Naive thymus-derived CD4-positive, alpha-beta T cell (primary cell): ENCODE measurements at places on chromosomes 11 and 22.

DNA sequence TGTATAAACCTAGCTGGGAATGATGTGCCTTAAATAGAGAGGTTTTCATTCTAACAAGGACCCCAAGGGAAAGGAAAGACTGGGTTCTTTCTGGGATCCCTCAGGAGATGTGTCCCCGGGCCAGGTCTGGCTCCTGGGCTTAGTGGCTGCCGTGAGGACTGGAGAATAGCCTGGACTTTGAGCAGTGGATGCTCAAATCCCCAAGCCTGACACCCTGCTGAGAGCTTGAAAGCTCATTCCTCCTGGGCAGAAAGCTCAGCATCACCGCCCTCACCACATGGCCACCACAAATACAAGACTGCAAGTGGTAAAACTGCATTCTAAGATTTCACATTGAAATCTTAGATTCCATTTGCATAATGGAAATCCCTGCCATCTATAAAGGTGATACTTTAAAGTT is 79.4 kb upstream of the NARS2 start:
- no peak for DNase-seq

GRCh38 chr22:21702700-21703683 is 32.6 kb downstream of the YPEL1 start:
- DNase-seq = no peak

- no peak for DNase-seq
Observed at GRCh38 chr22:30192427-30192826, 54.1 kb downstream of the LIF start.

DNA sequence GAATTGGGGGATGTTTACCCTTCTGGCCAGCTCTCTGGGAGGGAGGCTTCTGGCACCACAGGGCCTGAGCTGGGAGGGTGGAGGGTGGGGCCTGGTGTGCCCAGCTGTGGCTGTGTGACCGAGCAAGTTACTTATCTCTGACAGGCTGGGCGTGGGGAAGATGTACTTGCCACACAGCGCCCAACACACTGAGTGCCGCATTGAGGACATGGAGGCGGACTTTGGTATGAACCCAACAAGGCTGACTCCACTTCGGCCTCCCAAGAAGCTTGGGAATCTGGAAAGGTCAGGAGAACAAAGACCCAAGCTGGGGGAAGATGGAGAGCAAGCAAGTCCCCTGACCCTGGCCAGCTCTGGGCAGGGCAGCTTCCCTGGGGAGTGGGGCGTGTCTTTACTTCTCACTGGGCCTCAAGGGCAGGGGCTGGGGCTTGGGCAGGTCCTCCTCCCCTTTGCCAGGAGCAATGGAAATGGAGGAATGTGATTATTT is 2.4 kb upstream of the MGAT3 start:
- DNase-seq = no peak

DNA sequence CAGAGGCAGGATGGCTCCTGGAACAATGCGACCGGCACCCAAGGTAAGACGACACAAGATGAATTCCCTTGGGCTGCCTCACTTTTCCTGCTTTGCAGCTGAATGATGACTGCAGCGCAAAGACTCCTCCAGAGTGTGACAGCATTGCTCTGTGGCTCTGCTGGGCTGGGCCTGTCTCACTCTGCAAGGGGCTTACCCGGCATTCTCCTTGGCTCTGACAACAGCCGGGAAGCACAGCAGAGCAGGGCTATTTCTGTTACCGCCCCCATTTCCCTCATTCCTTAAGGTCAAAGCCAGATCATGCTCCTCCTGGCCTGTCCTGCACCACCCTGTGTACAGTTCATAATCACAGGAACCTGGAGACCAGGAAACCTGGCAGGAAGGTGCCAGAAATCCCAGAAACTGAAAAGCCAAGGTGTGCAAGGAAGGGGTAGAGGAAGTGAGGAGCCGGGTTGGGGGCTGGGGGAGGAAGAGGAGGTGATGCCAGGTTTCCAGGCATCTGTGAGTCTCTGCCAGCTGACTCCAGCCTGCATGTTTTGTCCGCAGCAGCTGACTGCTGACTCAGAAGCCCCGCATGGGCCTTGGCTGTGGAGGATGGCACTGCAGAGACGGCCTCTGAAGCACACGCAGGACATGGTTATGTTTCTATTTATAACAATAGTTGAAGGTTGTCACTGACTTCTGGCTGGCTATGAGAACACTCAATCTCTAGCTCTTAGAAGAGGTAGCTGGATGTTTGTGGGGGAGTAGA is 113.6 kb downstream of the MICAL3 start:
- no peak for DNase-seq

- no peak for DNase-seq
Observed at GRCh38 chr22:37197451-37198257, 9.6 kb upstream of the C1QTNF6 start.

DNA sequence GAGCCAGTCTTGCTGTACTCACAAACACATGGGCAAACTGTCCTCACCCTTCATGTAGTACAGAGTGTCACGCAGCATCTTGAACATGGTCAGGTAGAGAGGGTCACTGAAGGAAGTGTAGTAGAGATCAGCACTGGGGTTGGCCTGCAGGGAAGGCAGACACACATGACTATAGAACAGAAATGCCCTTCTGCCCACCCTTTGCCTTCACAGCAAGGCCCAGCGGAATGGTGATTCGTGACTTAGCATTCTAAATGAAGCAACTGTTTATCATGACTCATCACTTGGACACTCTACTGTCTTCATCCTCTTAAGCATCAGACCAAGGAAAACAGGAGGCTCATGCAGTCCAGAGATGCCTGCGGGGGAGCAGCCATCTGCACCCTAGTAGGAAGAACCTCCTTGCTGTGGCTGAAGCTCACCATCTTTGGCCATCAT is 33.4 kb downstream of the SERPIND1 start:
- no peak for DNase-seq

- DNase-seq = no peak
Observed at GRCh38 chr22:32338757-32339156, 18.9 kb upstream of the RFPL3 start.

DNA sequence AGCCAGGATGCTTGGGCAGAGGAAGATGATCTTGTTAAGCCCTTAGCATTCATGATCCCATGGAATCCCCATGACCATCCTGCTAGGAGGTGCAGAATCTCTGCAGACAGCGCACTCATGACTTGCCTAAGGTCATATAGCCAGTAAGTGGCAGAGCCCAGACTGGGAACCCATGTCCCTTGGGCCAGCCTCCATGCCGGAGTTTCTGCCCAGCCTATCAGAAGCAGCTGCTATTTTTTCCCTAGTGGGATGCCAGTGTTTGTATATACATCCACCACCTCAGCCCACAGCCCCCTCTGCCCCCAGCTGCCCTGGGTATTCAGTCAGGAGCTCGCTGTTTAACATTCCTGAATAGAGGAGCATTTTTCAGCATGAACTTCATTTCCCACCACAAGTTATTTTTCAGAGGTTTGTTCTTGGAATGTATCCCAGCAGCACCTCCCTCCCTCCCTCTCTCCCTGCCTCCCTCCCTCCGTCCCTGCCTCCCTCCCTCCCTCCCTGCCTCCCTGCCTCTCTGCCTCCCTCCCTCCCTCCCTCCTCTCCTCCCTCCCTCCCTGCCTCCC is 34.4 kb upstream of the SUSD2 start:
- DNase-seq = no peak

DNA sequence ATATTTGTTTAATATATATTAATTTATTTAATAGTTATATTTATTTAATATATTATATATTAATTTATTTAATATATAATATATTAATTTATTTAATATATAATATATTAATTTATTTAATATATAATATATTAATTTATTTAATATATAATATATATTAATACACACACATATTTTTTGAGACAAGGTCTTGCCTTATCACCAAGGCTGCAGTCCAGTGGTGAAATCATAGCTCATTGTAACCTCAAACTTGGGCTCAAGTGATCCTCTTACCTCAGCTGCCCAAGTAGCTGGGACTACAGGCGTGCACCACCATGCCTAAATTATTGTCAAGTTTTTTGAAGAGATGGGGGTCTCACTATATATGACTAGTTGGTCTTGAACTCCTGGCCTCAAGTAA is 51.4 kb upstream of the DDI1 start:
- no peak for DNase-seq

- no peak for DNase-seq
Observed at GRCh38 chr11:65559951-65560537, 1.9 kb upstream of the LTBP3 start.

DNA sequence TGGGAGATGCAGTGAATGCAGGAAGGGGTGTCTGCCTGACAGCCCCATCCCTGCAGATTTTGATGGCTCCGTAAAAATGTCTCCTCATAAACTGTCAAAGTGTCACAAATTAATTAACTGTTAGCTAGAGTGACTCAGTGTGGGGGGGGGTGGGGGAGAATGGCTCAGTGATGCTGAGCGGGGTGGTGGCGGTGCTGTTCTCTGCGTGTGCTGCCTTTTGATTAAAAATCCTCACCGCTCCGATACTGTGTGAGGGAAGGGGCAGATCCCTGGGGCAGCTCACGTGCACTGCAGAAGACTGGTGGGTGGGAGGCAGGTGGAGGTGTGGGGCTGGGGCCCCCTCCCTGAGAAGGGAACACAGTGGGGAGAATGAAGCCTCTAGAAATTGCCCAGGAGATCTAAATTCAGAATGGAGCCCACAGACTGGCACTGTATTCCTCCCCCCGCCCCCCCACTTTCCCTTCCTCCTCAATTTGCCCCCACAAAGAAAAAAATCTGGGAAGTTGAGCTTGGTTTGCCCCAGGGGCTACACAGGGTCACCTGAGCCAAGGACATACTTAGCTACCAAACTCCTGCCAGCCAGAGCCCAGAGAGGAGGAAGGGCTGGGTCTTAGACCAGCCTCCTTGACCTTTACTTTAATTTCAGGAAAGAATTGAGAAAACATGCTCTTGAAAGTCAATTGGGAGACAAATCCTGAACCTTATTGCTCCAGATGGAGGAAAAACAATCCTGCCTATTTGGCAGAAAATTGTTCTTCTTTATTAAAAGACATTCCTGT is 39.8 kb downstream of the DRD2 start:
- no peak for DNase-seq

- no peak for DNase-seq
Observed at GRCh38 chr22:21628386-21629254, 1.2 kb downstream of the YDJC start.

- no peak for DNase-seq
Observed at GRCh38 chr11:104776501-104777170, 121.6 kb downstream of the CASP12 start.

GRCh38 chr11:41483956-41484355 is 24.5 kb upstream of the LRRC4C start:
- DNase-seq = no peak

DNA sequence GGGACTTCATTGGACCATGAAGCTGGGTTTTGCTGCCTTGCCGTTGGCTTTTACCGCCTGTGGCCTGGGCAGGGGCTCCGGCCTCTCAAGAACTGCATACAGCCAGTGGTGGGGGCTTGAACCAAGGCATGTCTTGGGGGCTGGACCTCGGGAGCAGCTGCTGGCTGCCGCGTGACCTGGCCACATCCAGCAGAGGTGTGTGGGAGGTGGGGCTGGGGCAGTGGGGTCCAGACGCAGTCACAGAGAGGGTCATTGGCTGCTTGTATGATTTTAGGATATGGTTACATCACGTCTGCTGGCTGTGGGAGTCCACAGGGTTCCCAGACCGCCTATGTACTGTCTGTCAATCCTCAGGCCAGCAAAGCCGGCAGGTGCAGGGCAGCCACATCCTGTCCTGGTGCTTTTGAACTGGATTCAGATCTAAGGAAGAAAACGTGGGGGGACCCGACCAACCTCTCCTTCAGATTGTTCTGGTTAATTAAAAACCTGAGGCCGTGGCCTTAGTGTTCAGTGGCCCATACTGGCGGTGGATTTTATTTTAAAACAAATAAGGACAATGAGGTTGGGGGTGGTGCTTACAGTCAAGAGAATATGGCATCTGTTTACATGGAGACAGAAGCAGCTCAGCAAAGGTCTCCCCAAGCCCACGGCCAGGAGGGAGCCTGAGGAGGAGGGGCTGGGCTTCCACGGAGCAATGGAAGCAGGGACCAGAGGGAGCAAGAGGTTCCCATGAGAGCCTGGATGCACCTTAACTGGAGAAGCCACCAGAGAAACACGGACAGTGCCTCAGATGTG is 426.0 kb downstream of the TBC1D22A start:
- DNase-seq = no peak
